ENCODE measurements at places on chromosomes 6 and 20. TPM values are rescaled to one million over a fixed set of nuclear protein-coding genes. Genes with fewer than 3 reads are reported as not detected.

GRCh38 chr6:98864497-98864896, 30.1 kb downstream of the POU3F2 start:
- DNase-seq = no peak

- DNase-seq = no peak
These were observed 13.9 kb upstream of the BCLAF1 start for GRCh38 chr6:136303516-136303915.

GRCh38 chr6:39402239-39402751, 79.8 kb upstream of the KCNK16 start:
- no peak for DNase-seq

The KHDRBS2 gene
- polyA plus RNA-seq = not detected

DNA sequence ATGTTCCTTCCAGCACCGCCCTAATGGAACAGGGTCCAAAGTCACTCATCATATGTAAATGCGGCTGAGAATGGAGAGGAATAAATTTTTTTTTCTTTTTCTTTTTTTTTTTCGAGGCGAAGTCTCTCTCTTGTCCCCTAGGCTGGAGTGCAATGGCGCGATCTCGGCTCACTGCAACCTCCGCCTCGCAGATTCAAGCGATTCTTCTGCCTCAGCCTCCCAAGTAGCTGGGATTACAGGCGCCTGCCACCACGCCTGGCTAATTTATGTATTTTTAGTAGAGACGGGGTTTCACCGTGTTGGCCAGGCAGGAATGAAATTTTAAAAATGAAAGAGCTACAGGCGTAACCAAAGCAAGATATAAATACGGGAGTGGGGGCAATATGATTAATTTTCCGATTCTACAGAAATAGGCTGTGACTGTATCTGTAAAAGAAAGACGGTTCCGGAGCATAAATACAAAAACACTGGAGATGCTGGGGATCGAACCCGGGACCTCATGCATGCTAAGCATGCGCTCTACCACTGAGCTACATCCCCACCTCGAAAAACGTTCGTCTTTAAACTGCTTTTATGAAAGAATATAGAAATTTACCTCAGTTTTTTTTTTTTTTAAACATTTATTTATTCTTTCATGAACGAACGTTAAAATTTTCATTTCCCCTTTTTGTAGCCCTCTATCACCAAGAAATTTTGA, 132.2 kb downstream of the GPX5 start:
- peak; percentile 61 for DNase-seq

DNA sequence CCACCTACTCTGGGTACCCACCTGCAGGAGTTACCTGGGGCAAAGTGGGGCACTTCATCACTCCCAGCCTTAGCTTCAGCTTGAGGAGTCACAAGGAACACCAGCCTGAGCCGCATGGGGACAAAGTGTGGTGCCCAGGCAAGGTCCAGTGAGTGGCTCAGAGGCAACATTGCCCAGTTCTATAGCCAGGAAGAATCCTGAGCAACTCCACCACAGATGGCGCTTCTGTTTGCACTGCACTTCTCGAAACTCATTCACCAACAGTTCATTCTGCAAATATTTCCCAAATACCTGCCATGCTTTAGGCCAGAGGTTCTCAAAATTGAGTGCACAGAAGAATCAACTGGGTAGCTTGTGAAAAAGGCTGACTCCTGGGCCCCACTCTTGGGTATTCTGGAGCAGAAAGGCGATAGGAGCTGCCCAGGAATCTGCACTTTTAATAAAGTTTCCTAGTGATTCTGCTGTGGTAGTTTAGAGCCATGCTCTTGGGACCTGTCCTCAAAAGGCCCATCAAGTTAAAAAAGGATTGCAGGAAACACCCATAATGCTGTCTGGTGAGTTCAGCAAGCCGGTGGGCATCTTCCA, 83.1 kb downstream of the VEGFA start:
- no peak for DNase-seq

- no peak for DNase-seq
These were observed 62.2 kb upstream of the FABP7 start for GRCh38 chr6:122717350-122717749.

The TMC2 gene
- polyA plus RNA-seq = not detected

The TOMM6 gene
- 493 TPM for polyA plus RNA-seq

DNA sequence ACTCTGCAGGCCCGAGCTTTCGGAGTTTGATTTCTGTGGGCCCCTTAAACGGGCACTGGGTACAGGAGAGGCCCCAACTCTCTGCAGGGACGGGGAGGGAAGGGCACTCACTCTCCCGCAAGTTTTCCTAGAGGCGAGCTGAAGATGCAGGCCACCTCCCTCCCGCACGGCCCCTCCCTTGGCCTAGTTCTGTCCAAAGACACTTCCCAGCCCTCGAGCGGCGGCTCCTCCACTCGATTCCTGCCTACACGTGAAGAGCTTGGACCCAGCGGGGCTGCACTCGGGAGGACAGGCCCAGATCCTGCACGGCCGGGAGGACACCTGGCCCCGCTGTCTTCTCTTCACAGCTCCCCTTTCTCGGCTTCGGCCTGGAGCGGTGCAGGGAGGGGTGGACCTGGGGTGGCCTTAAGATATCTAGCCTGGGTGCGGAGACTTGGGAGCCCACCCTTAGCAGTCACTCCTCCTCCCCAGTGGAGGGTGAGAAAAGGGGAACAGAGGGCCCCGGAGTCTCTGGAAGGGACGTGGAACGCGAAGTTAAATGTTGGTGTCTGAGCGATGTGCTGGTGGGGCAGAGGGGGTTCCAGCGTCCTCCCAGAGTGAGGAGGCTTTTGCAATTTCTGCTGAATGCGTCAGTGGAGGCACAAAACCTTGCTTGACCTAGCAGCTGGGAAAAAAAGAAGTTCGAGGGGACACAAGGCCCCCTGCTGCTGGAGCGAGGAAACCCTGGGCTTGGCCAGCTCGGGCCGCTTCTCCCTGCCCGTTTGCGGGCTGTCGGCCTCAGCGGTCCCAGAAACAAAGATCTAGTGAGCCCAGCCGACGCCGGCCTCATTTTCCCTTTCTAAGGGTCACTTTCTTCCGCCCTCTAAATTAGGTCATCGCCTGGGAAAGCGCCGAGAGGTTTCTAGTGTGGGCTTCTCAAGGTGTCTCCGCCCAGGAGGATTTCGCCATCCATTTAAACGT, 4.9 kb downstream of the OLIG3 start:
- peak; percentile 42 for DNase-seq

DNA sequence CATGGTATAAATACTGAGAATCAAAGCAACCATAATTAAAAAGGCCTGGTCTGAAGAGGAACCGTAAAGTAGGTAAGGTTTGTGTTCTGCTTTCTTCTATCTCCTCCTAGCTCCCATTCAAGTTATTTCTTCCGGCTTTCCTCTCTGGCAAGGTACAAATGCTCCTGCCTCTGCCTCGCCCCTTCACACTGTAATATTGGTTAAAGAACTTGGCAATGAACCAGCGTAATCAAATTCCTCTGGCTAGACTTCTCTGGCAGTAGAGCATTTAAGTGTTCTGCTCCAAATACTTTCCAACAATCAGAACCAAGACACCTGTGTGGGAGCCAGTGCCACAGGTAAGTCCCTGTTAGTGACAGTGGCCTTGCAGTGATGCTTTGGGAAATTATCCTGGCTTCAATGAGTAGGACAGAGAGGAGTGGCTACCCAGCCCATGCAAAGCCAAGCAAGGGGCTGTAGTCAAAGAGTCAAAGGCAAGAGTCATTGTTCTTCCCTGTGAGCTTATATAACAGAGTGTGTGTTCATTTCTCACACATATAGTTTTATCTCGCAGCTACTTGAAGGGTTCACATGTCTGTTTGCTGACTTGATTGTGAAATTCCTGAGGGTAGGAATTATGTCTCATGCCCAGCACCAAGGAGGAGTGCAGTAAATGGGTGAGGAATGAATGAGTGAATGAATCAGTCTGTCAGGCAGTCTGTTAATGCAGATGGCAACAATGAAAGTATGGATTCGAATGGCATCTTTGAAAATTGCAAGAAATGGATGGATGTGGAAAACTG, 329.3 kb downstream of the NRN1 start:
- no peak for DNase-seq

- DNase-seq = no peak
These were observed 38.4 kb upstream of the PRIM2 start for GRCh38 chr6:57279013-57279412.

GRCh38 chr6:169397684-169398083, 144.0 kb upstream of the THBS2 start:
- DNase-seq = peak; percentile 23

The CDSN gene
- polyA plus RNA-seq = not detected

DNA sequence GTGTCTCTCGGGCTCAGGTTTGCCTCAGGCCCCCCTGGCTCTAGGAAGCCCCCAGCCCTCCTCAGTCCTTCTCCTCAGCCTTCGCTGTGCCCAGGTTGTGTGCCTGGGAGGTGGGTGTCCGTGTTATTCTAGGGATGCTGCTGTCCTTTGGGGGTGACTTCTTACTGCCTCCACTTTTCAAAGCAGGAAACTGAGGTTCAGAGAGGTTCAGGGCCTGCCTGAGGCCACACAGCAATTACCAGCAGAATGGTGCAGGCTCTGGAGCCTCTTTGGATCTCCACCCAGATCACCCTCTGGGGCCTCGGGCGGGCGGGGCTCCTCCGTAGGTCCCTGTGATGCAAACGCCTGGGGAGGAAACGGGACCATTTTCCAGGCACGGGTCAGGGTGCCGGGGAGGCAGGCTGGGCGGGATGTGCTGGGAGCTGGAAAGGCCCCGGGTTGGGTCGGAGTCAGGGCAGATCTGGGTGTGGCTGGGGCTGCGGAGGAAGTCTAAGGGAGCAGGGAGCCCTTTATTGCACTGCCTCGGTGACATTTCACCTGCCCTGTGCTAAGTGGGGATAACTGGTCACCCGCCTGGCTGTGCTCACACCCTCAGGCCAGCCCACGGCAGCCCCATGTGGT, 23.2 kb downstream of the GATA5 start:
- DNase-seq = no peak

The DCDC2 gene
- not detected for polyA plus RNA-seq

DNA sequence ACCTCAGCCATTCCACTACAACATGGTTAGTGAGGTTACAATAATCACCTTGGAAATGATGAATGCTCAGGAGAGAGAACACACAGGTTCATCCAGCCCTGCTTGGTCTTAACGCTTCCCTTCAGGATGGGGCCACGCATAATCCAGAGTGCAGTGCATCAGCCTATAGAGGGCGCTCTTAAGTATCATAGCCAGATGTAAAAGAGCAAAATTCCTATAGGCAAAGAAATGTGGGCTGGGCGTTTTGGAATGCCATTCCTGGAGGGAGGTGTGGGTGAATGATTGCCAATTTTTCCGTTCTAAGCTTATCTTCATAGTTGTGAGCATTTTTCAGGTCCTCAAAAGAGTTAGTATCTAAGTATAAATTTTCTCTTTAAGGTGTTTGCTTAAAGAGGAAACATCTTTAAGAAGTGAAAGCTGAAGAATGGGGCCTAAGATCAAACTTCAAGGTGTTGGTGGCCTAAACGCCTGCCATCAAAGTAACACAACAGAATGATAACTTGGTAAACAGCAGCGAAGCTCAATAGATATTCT, 1.8 kb downstream of the RIPOR2 start:
- peak; percentile 12 for DNase-seq

The HCRTR2 gene
- not detected for polyA plus RNA-seq

The ADGRB3 gene
- polyA plus RNA-seq = 0.12 TPM

GRCh38 chr6:141349710-141350109, 783.0 kb upstream of the GJE1 start:
- DNase-seq = no peak

The SLC17A9 gene
- not detected for polyA plus RNA-seq

The DDX43 gene
- not detected for polyA plus RNA-seq

- no peak for DNase-seq
These were observed 8.2 kb upstream of the ASCC3 start for GRCh38 chr6:100889351-100889750.

The IP6K3 gene
- 0.21 TPM for polyA plus RNA-seq

- DNase-seq = no peak
These were observed 13.1 kb downstream of the JAG1 start for GRCh38 chr20:10660661-10661060.

- DNase-seq = no peak
These were observed 12.5 kb downstream of the ID1 start for GRCh38 chr20:31617432-31618104.

GRCh38 chr6:41780551-41781365, at the start of gene PRICKLE4:
Gene PRICKLE4, plus strand, starts transcription at chr6:41780782. Its CDS starts 2,692 bp downstream, at chr6:41783474.
- peak; percentile 71 for DNase-seq

DNA sequence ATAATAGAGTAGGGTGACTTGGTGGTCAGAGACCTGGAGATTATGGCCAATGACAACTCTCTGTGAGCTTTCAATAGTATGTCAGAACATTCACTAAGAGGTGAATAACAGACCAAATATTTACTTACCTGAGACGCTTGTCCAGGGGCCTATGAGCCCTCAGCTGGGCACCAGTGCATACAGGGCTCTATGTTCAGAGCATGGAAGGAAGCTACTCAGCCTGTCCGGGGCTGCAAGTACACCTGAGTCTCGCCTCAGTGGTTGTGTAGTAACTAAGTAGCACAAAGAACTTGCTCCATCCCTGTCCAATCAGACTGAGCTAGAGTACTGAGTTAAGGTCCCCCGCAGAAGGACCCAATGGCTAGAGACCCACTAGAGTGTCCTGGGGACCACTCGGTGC, 11.6 kb upstream of the SCGN start:
- no peak for DNase-seq

The TRIM31 gene
- not detected for polyA plus RNA-seq

DNA sequence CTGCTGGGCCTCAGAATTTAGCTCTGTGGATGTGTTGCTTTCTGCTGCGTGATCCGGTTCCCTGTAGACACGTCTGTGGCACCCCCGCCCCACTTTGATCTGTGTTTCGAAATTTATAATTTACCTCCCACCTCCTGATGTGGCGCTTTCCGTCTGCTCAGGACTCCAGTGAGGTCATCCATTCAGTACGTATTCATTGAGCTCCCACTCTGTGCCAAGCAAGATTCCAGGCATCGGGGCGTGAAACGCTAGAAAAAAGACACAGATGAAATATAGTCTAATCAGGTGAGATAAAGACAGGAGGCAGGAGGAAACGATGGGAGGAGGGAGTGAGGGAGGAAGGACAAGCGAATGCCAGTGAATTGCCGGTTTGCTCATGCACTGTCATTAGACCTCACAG, 431.9 kb upstream of the SULF2 start:
- no peak for DNase-seq

DNA sequence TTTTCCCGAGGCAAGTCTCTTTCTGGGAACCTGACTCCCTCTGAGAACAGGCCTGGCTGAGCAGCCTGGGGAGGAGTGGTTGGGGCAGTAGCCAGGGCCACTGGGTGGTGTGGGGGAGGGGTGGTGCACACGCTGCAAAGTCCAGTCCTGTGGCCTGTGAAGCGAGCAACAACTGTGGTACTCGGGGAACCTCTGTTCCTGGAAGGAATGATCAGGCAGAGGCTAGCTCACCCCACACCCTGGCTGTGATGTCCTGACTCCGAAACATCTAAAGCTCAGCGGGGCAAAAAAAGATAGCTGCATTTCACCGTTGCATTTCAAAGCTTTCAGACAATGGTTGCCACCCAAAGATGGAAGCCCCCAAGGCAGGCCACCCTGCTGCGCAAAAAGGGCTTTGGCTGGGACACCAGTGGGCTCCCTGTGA, 25.5 kb downstream of the PCK1 start:
- no peak for DNase-seq

The KIAA0408 gene
- polyA plus RNA-seq = 5.9 TPM

The CRISP2 gene
- polyA plus RNA-seq = not detected

The MAS1 gene
- not detected for polyA plus RNA-seq

DNA sequence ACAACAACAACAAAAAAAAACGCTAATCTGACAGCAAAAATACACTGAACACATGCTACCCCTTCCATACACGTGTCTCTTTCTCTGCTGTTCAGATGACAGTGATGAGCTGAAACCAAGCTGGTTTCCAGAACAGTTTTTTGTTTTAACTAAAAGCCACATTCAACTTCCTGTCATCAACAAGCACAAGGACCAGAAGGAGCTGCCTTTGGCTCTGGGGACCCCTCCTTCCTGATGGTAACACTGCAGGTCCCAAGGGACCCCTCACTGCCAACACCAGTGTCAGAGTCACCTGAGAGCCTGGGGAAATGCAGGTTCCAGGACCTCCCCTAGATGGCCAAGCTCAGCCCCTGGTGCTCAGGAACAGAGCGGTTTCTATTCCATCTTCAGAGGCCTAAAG, 6.0 kb downstream of the CST7 start:
- no peak for DNase-seq

Data from SK-N-SH (cell line).